Esophagus squamous epithelium (tissue), 5 donors: ENCODE measurements at places on chromosomes 3 and 15.

DNA sequence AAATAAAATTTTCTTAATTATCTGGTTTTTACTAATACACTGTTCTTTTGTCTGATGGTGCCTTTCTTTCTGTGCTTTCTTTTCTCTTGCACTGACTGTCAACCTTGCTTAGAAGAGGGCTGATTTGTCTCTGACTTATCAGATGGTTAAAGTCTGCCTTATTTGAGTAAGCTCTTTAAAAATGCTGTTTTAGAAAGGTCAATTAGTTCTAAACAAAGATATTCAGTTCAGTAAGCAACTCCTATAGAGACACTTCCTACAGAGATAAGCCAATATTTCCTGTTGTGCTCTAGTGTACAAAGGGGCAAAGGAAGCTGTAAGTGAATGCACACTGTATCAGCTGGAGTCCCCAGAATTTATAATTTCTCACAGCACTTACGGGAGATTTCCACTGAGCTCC lies 153.4 kb upstream of the TSPAN3 start:
- no peak for DNase-seq

DNA sequence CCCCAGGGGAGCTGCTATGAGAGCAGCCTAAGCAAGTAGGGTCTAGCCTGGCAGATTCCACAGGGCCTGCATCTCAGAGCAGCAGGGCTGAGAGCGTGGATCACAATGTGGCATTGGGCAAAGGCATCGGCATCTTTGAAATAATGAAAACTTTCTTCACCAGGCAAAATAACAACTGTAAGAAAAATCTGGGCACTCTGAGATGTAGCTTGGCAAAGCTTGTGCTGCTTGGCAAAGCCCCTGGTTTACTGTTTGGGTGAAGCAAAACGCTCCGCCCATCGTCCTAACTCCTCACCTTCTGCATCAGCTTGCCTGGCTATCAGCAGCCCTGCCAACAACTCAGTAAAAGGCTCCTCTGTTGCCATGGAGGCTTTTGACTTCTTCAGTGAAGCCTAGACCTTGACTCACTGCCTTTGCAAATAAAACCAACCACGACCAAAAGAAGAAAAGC lies 212.8 kb upstream of the EIF1B start:
- no peak for DNase-seq

- no peak for DNase-seq
Observed at GRCh38 chr3:130405956-130406355, 60.5 kb downstream of the COL6A5 start.

DNA sequence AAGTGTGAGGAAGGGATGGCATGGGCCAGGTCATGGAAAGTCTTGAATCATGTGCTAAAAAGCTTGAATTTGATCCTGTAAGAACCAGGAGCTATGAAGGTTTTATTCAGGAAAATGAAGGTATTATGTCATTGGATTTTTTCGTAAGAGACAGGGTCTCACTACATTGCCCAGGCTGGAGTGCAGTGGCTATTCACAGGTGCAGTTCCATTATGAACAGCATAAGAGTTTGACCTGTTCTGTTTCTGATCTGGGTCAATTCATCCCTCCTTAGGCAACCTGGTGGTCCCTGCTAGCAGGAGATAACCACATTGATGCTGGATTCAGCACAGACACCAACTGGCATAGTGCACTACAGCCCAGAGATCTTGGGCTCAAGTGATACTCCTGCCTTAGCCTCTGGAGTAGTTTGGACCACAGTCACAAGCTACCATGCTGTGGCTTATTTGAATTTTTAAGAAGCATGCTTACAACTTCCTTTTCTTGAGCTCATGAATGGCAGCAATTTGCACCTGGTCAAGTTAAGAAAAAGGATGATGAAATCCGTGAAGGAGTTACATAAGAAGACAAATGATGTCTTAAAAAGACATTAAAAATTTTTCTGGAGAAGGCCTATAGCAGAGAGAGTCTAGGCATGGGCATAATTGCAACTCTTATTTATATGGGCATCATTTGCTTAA lies 79.1 kb downstream of the CADPS start:
- no peak for DNase-seq

- DNase-seq: no peak
Observed at GRCh38 chr15:49045751-49046219, 461 bp downstream of the SECISBP2L start.

GRCh38 chr3:62318365-62318751 lies 55.0 kb downstream of the FEZF2 start:
- DNase-seq: no peak

DNA sequence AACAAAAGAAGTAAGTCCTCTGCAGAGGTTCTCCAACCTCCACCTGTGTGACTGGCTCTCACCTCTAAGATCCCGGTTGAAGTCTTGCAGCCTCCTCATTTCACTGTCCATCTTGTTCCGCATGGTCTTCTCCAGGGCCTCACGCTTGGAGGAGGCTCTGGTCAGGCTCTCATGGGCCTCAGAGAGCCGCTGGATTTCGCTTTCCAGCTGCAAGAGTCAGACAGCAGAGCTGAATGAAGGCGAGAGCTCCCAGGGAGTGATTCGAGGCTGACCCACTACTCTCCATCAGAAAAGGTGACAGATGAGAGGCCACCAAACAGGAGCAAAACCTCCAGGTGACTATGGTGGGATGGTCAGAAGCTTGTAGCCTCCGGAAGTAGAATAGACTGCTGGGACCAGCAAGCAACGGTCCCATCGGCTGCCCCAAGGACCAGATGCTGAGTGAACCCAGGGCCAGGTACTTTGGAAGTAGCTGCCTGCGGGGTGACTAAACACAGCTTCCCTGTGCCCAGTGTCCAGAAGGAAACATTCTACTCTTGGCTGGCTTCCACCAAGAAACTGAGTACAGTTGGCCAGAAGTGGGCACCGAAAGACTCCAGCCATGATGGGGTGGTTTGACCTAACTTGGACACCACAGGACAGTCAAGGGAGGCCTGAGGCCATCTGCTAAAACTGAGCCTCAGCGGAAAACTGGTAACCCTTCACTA lies 7.9 kb downstream of the AMOTL2 start:
- no peak for DNase-seq

- no peak for DNase-seq
Observed at GRCh38 chr3:2071531-2071930, 27.1 kb upstream of the CNTN4 start.

GRCh38 chr15:22974745-22975144 lies 5.4 kb downstream of the CYFIP1 start:
- no peak for DNase-seq

- no peak for DNase-seq
Observed at GRCh38 chr15:63905131-63905530, 71.4 kb upstream of the HERC1 start.

DNA sequence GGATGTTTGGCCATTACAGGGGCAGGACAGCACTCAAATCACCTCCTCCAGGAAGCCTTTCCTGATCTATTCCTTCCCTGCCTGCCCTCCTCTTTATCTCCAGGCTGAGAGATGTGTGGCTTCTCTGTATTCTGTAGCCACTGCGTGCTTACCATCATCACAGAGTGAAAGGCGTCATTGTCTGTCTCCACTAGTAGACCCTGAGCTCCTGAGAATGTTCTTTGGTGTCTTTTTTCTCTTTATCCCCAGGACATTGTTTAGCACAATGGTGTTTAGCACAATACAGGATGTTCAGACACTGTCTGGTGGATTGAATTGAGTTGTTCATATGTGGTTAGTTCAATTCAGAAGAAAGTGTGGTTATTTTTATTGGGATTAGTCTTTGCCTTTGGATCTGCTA lies 26.2 kb upstream of the LARS2 start:
- no peak for DNase-seq

DNA sequence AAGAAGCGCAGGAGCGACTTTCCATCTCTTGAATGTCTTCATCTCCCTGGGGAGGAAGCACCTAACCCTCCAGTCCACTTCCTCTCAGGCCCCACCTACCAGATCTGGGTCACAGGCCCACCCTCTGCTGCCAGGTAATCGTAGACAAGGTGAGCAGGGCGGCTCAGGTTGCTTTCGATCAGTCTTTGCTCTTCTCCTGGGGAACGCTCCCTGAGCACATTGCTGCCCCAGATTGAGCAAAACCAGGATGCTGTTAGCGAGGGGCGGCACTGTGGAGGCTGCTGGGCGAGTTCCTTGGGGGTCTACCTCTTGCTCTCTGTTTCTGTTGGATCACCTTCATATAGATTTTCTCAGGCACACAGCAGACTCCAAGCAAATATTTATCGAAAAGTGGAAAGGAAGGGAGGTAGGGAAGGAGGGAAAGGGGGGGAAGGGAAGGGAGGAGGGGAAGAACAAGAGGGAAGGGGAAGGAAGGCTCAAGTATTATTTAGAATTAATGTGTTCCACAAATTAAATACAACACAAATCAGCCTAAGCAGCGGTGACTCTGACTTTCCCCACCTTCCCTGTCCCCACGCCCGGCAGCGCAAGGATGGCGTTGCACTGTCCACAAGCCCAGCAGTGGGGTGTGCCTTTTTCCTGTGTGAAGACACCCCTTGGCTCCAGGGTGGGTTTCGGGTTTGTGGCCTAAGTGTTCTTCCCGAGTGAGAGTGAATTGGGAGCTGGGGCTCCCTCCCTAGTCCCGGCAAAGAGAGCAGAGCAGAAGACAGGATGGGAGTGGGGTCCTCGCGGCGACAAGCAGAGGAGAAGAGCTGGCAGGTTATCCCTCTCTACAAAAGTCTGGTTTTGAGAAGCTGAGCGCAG lies 6.1 kb upstream of the PCSK6 start:
- DNase-seq: no peak

DNA sequence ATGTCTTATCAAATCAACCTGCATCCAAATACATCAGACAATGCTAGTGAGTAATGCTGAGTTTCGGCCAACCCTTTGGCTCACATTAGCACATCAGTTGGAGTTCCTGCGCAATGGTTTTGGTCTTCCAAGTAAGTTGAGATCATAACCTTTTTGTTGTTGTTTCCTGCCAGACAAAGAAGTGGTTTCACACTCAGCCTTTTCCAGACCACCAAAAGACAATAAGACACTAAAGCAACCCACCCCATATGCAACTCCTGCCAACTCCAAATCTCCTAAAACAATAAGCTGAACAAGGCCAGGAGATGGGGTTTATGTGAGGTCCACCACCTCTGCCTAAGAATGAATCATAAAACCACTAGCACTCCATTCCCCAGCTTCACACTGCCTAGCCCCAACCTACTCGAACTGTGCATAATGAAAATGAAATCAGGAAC lies 177.0 kb downstream of the ERC2 start:
- no peak for DNase-seq

DNA sequence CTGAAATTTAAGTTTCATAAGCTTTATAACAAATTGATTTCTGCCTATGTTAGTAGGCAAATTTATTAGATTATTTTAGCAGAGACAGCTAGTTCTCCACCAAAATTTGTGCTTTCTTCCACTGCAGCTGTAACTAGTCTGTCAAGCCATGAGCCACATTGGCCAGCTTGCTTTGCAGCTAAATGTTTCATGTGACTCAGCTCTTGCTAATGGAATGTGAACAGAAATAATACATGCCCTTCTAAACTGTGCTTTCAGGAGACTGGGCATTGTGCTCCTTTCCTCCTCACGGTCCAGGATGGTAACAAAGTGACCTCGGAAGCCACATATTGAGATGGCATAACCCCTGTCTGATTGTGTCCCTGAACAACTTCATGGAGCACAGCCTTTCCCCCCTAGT lies 51.3 kb upstream of the KPNA4 start:
- no peak for DNase-seq

DNA sequence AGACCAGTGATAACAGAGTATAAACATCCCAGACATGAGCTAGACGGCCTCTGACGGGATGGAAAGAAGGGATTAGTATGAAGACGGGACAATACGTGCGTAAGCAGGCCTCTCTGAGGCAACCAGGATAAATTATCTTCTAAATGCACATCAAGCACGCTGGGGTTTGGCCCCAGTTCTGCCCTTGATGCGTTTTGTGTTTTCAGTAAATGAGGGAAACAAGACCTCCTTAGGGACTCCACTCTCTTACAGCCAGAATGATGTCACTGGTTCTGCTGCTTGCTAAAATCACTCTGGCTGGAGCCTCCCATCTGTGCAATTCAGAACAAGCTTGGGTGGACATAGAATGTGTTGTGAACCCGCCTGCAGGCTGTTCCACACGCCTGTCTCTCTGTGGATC lies 156.0 kb upstream of the MCTP2 start:
- no peak for DNase-seq

DNA sequence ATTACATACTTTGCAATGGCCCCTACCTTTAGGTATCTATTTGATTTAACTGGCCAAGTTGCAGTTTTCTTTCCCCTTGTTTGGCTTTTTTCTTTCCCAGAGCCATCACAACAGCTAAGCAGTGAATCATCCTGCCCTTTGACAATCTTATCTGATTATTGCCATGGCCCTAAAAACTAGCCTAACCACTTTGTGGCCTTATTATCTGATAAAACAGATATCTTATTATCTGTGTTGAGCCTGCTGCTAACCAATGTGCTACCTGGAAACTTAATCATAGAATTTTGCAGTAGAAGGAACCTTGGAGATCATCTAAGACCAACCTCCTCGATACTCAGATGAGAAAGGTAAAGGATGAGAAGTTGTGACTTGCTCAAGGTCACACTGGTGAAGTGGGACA lies 37.1 kb downstream of the EIF4E3 start:
- DNase-seq: no peak

DNA sequence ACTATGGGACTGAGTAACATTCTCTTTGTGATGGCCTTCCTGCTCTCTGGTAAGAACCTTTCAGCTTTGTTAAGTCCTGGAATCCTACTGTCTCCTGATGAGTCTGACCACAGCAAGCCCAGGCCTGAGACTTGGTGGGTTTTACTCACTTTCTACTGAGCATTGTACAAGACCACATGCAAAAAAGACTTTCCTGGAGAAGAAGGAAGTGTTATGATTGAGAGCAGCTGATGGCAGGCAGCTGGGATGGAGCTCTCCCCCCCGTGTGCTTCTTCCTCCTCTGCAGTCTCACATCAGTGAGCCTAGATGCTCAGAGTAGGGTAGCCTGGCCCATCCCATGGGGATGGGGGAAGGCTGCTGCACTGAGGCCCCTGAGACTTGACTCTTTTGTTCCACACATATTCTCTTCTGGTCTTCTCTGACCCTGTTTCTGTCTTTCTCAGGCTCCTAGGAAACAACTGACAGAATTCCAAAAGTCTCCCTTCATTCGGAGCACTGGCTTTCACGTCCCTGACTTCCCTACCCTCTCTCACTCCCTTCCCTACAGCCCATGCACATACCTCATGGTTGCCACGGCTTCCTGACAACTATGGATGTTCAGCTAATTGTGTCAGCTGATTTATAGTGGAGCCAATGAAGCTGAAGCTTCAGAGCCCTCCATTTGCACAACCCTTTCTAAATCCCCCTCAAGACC lies 36.6 kb downstream of the CD86 start:
- DNase-seq: no peak

- DNase-seq: no peak
Observed at GRCh38 chr15:73799466-73799865, 46.3 kb upstream of the INSYN1 start.
